ENCODE measurements at places on chromosomes 2 and 18.

GRCh38 chr2:34912084-34912483, 1313.0 kb upstream of the FAM98A start:
- DNase-seq = no peak

DNA sequence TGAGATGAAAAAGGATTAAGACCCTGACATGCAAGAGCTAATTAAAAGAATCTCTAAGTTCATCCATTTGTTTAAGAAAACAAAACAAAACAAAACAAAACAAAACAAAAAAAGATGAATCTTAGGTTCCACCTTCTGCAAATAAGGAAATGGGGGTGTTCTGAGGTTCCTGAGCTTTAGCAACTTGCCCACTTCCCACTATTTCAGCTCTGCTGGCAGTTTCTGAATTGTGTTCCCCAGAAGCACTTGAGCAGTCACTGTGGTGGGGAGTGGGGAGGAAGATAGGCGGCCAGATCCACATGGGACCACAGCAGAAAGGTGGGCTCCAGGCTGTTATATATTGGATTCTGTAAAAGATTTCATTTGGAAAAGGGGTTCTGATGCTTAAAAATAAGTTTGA, 20.3 kb downstream of the INO80C start:
- DNase-seq = no peak

GRCh38 chr2:224268441-224268840, 133.5 kb downstream of the FAM124B start:
- DNase-seq = peak; percentile 84

DNA sequence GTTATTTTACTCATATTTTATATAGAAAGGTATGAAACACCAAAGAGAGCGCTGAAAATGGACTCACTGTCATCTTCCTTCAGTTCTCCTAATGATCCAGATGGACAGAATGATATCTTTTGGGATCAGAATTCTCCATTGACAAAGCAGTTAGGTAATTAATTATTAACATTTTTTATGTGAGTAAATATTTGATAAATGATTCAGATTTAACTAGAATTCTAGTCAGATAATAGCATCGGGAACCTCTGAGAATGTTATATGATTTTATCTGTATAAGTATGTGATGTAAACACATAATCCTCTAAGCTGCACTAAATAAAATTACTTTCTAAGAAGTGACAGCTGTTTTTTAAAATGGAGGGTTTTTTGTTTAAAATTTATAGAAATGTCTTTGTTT, 2.0 kb downstream of the ETAA1 start:
- DNase-seq = no peak

DNA sequence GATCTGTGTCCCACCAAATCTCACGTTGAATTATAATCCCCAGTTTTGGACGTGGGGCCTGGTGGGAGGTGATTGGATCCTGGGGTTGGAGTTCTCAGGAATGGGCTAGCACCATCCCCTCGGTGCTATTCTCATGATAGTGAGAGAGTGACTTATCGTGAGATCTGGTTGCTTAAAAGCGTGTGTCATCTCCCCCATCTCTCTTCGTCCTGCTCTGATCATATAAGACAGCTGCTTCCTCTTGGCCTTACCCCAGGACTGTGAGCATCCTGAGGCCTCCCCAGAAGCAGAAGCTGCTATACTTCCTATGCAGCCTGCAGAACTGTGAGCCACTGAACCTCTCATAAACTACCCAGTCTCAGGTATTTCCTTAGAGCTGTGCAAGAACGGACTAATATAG, 163.7 kb upstream of the NDUFV2 start:
- DNase-seq = no peak

- no peak for DNase-seq
These were observed 6.8 kb upstream of the STK25 start for GRCh38 chr2:241514986-241515737.

GRCh38 chr2:168190590-168191336, 56.6 kb downstream of the STK39 start:
- DNase-seq = no peak

- no peak for DNase-seq
These were observed 32.7 kb downstream of the SIX3 start for GRCh38 chr2:44974064-44974715.

GRCh38 chr18:12820506-12820905, 63.5 kb downstream of the PTPN2 start:
- no peak for DNase-seq

GRCh38 chr2:146632707-146633106, 1212.1 kb upstream of the ACVR2A start:
- no peak for DNase-seq

GRCh38 chr2:237300739-237301138, 113.2 kb downstream of the COL6A3 start:
- no peak for DNase-seq

DNA sequence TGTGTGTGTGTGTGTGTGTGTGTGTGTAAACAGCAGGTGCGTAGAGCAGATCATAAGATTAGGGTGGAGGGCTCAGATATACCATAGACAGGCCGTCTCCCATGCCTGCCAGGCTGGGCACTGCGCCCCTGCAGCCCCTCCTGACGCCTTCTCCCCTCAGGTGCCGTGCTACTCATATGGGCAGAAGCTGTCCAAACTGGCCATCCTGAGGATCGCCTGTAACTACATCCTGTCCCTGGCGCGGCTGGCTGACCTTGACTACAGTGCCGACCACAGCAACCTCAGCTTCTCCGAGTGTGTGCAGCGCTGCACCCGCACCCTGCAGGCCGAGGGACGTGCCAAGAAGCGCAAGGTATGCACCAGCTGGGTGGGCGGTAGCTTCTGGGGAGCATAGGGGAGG, 10.0 kb downstream of the ATOH8 start:
- no peak for DNase-seq

GRCh38 chr2:137381731-137382130, 582.5 kb upstream of the HNMT start:
- DNase-seq = no peak
